Amygdala (tissue), 56 donors: ENCODE measurements at places on chromosomes 16 and 17.

GRCh38 chr16:86410081-86410480 is 100.2 kb upstream of the FOXF1 start:
- no peak for DNase-seq

- DNase-seq: no peak
Measured at GRCh38 chr16:20072146-20072873, 1.4 kb downstream of the GPR139 start.

DNA sequence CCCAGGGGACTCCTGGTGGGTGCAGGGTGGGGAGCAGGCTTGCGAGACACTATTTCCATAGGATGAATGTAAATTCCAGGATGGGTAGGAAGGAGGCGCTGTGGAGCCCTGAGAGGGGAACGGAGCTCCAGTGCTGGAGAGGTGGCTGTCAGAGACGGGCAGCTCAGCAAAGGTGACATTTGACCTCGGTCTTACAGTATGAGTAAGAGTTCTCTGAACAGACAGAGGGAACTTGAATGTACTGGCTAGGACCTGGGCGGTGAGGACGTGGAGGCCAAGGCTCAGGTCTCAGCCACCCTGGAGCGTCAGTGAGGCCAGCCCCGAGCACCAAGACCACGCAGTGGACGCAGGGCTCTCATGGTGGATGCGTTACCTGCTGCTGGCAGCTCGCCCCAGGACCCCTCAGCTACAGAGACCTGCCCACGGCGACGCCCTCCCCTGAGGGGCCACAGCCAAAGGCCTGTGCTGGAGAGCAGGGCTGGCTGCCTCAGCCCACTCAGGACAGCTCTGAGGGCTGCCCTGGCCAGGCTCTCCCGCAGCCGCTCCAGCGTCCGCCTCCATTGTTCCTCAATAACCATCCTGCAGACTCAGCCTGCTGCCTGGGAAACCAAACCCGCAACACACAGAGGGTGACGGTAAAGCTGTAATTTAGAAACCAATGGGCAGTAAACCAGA is 65.9 kb upstream of the TNRC6C start:
- no peak for DNase-seq

DNA sequence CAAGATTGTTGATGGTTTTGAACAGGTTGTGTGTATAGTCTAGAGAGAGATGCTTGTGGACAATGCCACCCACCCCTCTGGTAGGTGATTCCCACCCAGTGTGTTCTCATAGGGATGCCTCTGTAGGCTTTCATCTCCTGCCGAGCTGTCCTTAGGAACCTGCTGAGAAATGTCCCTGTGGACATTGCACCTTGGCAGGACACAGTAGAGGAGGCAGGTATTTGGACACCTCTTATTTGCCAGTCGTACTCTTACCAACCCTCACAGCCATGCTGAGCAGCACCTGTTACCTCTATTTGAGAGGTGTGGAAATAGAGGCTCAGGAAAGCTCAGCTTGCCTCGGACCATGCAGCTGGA is 33.2 kb downstream of the EPN2 start:
- no peak for DNase-seq

GRCh38 chr17:76966486-76967181 is 98.4 kb downstream of the MGAT5B start:
- no peak for DNase-seq

GRCh38 chr16:85391769-85392583 is 221.1 kb upstream of the GSE1 start:
- no peak for DNase-seq

DNA sequence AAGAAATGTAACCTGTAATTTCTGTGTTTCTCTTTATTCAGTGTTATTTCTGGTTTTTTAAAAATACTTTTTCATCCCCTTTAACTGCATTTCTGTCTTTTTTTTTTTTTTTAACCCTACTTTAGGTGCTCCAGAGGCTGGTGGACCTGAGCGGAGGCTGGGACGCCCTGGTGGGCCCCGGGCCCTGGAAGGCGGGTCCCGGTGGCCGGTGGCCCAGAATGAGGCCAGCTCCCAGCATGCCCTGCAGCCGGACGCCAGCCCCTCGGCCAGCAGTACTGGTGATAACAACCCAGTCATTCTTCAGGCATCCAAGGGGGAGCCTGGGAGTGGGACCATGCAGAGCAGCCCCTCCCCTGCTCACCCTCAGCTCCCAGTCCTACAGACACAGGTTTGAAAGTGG is 1.5 kb downstream of the SRCAP start:
- no peak for DNase-seq

DNA sequence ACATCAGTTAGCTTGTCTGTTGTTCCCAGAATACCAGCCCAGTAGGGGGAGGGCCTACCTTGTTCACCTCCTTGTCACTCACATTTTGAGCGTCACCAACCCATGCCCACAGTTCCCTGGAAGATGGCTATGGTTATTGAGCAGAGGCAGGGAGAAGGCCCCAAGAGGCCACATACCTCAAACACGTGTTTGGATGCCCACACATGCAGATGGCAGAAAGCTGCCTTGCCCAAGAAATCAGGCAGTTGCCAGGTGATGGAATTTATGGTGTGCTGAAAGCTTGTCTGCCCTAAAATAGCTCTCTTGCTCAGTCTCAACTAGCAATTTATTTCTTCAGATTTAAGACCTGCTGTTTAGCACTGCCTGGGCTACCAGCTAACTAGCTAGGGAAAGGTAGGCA is 16.5 kb upstream of the CMTM4 start:
- DNase-seq: no peak

- DNase-seq: no peak
Measured at GRCh38 chr17:66963909-66964771, at the start of gene CACNG4. TSS of gene CACNG4 (plus strand) at chr17:66964707. CDS start at chr17:66964912, 205 bp downstream.

DNA sequence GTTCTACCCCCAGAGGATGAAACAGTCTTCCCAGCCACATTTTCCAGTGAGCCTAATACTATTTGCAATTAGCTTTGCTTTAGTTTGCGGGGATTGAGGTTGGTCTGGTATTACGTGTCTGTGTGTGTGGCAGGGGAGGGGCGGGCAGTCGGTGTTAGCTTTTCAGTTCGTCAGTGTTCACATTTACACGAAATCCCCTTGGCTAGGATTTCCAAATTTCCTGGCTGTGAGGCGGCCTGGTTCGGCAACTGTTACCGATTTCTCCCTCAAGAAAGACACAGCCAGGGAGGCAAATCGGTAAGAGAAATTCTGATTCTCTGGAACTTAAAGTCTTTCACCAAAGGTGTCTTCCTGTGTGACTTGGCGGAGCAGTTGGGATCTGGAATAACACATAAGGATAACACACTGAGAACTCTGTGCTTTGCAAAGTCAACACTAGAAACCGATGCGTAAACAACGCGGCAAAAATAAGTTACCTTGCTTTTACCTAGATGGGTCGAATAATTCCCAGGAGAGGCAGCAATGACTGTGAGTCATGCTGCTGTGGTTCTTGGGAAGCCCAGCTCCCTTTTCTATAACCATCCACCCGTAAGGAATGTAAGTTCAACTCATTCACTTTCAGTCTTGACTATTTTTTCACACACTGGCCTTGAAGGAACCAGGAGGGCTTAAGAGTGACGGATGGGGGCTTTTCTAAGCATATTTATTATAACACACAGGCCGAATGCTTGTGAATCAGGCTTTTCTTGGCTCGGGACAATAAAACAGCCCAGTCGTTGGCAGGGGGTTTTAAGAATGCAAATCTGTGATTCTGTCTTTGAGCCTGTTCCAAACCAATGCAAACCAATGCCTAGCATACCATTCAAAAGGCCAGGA is 24.2 kb downstream of the GPRC5B start:
- no peak for DNase-seq

GRCh38 chr16:54026456-54026855 is 260.1 kb downstream of the IRX3 start:
- peak; percentile 19 for DNase-seq

DNA sequence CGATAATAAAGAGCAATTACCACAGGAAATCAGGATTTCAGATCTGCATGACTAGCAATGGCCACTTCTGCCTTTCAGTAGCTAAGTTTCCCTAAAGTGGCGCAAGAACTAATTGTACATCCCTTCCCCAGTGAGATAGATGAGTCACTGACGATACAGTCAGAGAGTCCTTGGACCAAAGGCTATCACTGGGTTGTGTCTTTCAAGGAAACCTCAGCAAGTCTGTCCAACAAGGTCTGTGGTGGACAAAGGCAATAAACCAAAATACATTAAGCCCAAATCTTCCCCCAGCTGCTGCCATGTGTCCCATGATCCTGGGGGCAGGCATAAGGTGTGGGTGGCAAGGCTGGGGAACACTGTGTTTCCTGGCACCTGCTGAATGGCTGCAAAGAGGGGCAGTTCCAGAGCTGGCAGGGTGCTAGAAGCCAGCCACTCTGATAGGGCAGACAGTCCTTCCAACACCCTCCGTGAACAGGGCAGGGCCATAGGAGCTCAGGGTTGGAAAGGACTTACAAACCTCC is 20.5 kb upstream of the MTMR4 start:
- no peak for DNase-seq

- no peak for DNase-seq
Measured at GRCh38 chr16:14378689-14379467, 251.2 kb downstream of the PARN start.

GRCh38 chr17:62950067-62950466 is 16.0 kb upstream of the TANC2 start:
- DNase-seq: no peak

DNA sequence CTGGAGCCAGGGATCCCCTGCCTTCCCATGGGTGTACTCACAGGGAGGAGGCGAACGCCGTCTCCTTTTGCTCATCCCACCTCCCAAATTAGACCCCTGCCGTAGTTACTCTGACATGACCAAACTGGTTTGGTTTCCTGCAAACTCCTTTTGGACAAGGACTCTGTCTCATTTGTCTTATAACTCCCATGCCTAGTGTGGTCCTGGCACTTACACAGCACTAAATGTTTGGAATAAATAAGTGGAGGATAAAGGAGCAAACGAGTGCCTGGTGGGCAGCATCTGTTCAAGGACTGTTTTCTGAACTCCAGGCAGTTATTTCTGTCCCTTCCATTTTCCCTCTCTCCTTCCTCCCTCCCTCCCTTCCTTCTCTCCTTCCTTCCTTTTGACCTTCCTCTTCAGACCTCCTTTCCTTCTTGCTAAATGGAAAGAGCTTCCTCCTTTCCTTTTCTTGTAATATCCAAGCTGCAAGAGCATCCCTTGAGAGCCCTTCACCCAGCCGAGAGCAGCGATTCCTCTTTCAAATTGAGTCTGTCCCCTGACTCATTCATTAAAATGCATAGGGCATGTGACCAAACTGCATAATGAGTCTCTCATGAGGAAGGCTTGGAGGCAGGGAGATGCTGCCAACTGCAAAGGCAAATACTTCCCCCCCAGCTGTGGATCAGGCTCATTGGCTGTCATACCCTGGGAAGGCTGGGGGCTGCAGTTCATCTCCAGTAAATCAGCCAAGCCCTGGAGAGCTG is 36.8 kb downstream of the CHD9 start:
- peak; percentile 60 for DNase-seq

DNA sequence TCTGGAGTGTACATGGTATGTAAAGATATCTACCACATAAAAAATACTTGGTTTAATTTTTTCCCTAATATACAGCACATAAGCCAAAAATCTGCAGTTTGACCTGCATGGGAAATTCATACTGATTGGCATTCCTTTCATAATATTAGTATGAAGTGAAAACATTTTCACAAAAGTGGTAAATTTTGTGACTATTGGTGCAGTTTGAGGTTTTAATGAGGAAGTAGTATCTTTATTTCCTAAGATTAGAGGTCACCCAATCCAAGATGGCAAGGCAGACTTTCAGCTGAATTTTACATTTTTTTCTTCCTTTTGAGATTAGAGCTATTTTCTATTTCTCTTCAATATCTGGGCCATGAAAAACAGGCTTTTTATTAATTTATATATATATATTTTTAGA is 21.2 kb downstream of the METTL9 start:
- DNase-seq: no peak

DNA sequence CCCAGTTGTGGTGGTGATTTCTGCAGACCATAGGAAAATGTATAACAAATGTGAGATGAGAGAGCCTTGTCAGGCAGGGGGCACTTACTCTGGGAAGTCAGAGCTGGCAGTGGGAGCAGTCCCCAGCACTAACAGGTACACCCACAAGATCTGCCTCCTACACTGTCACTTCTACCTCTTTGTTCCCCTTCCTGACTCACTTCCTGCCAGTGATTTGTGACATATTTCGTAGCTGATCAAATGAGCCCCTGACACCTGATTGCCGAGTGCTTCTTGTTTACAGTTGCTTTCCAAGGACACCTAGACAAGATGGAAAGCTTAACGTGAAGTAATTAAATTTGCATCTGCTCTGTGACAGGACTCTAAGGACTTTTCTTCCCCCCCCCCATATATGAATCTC is 40.5 kb downstream of the FTO start:
- no peak for DNase-seq

DNA sequence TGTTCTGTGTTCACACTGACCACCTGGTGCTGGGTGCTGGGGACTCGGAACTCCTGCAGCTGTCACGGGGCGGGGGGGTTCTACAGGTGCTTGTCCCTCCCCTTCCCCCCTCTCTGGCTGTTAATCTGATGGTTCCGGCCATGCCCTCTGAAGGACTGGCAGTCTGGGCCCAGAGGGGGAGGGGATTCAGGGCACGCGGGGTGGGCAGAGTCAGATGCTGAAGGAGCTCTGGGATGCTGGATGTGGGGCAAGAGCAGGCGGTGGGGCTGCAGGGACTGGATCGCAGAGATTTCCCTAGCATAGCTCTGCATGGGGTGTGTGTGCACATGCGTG is 5.4 kb upstream of the TBX21 start:
- DNase-seq: no peak

DNA sequence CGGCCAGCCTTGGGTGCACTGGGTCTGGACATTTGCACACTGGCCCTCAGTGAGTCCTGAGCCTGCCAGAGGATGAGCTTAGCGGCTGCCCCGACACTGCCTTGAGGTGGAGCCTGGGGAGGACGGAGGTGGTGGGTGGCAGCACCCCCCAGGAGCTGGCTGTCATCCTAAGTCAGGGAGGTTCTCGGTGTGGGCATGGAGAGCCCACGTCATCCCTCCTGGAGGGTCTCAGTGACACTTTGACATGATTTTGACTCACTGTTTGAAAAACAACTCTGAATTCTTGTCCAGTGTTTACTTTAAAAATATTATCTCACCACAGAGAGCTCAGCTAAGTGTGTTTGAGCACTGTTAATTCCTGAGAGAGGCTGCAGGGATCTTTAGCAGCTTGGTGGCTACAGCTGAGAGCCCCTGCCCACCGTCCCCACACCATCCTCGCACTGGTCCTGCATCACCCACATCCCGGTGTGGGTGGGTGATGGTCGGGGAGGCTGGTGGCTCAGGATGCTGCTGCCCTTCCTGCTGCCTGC is 63.1 kb downstream of the BANP start:
- DNase-seq: no peak

- no peak for DNase-seq
Measured at GRCh38 chr17:11318207-11318606, 77.2 kb downstream of the SHISA6 start.

GRCh38 chr16:6913566-6913965 is 419.1 kb upstream of the RBFOX1 start:
- DNase-seq: peak; percentile 0

- DNase-seq: no peak
Measured at GRCh38 chr17:41873559-41874292, 8.5 kb upstream of the KLHL11 start.

GRCh38 chr16:79404571-79404970 is 196.0 kb downstream of the MAF start:
- DNase-seq: no peak

- no peak for DNase-seq
Measured at GRCh38 chr17:27856676-27857432, 36.3 kb downstream of the LYRM9 start.
